ENCODE measurements at places on chromosomes 5 and 9.

GRCh38 chr9:95876595-95876994 is 1.1 kb downstream of the ERCC6L2 start:
- no peak for DNase-seq

GRCh38 chr9:116837018-116837989 is 150.2 kb downstream of the TRIM32 start:
- DNase-seq, result no peak

GRCh38 chr5:56759521-56760216 is 55.7 kb upstream of the MAP3K1 start:
- peak; percentile 37 for DNase-seq

- DNase-seq, result peak; percentile 87
Measured at GRCh38 chr5:59760785-59761348, 132.7 kb downstream of the PDE4D start.

- peak; percentile 34 for DNase-seq
Measured at GRCh38 chr5:91643797-91644196, 260.7 kb upstream of the ARRDC3 start.

- no peak for DNase-seq
Measured at GRCh38 chr9:95296761-95297160, 20.7 kb downstream of the FANCC start.

DNA sequence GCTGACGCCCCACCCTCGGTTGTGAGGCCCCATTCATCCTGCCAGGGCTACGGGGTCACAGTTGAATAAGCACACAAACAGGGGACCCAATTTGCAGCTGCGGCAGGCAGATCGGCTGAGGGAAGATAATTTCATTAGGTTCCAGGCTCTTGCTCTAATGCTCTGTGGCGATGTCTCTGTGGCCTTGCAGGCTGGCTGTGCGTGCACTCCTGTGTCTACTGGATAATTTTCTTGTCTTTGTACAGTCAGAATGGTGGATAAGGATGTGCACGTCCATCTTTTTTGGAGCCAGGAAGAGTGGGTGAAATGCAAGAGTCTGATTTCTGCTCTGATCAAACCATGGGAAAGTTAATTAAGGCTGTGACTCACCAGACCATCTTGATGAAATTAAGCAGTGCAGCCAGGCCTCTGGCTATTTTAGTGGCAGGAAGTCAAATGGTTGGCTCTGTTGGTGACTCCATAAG is 39.2 kb downstream of the NSG2 start:
- DNase-seq, result no peak

Measured in amniotic epithelial cell (primary cell).